ENCODE measurements at places on chromosomes 3 and 15.

- no peak for DNase-seq
Observed at GRCh38 chr3:64796607-64797399, 109.0 kb upstream of the ADAMTS9 start.

DNA sequence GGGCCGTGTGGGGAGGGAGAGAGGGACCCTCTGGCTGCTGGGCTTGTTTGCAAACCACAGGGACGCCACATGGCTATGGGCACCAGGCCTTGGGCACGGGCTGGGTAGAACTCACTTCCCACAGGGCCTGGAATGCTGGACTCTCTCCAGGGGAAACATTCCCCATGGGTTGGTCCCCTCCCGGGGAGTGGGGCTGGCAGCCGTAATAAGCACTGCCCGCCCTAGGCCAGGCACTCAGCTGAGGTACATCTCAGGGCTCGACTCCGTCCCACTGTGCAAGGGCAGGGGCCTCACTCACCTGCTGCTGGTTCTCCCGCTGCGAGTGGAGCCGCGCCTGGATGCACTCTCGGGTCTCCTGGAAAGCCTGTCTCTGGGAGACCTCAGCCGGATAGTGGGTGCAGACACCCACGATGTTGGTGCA lies 96.7 kb downstream of the ADCY5 start:
- DNase-seq: no peak

GRCh38 chr3:106083207-106083606 lies 214.4 kb upstream of the CBLB start:
- DNase-seq: no peak

- DNase-seq: no peak
Observed at GRCh38 chr3:44969828-44970179, 6.2 kb downstream of the ZDHHC3 start.

GRCh38 chr3:4766716-4767499 lies 212.3 kb upstream of the BHLHE40 start:
- DNase-seq: no peak

GRCh38 chr3:71101014-71101413 lies 482.5 kb downstream of the FOXP1 start:
- DNase-seq: peak; percentile 25

- no peak for DNase-seq
Observed at GRCh38 chr3:81602781-81603180, 158.7 kb downstream of the GBE1 start.

GRCh38 chr3:38226273-38226672 lies 39.3 kb upstream of the SLC22A13 start:
- no peak for DNase-seq

DNA sequence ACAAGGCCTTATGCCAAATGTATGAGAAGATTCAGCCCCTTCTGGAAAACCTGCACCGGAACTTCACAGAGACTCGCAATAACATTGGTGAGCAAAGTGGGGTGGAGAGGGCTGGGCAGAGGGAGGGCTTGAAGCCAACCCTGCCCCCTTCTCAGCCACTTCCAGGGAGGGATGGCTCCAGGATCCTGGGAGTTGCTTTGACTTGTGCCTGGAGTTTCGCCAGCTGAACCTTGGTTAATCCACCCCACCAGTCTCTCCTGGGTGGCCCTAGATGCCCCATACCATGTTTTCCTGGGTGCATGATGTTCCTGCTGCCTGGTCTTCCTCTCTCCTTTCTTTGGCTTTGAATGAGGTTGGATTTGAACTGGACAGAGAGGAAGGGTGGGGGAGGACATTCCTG lies 10.8 kb downstream of the TBC1D21 start:
- no peak for DNase-seq

GRCh38 chr3:126917232-126917804 lies 65.6 kb upstream of the PLXNA1 start:
- no peak for DNase-seq

DNA sequence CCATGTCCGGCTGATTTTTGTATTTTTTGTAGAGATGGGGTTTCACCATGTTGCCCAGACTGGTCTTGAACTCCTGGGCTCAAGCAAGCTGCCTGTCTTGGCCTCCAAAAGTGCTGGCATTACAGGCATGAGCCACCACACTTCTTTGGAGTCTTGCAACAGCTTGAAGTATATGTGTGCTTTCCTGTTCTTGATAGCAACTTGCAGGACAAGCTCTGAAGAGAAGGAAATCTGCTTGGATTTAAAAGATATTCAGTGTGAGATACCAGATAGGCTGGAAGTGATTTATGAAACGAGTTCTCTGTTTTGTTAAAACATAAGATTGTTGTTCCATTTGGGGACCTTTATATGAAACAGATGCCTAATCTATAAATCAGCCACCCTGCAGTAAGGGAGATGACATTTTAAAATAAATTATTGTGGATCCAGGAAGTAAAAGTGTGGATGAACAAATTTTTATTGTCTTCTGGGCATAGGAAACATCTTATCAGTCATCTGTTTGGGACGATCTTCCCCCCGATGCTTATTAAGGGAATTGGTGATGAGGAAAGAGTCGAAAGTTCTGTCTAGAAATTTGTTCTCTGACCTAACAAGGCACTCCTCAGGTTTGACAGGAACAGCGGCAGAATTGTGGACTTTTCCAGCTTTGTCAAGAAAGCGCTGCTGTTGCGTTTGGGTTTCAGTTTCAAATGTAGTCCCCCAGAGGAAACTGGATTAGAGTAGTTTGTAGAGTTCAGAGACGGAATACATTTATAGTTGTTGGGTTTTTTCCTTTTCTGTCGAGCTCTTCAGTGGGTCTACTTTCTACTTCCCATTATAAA lies 53.7 kb upstream of the MAGI1 start:
- DNase-seq: no peak

DNA sequence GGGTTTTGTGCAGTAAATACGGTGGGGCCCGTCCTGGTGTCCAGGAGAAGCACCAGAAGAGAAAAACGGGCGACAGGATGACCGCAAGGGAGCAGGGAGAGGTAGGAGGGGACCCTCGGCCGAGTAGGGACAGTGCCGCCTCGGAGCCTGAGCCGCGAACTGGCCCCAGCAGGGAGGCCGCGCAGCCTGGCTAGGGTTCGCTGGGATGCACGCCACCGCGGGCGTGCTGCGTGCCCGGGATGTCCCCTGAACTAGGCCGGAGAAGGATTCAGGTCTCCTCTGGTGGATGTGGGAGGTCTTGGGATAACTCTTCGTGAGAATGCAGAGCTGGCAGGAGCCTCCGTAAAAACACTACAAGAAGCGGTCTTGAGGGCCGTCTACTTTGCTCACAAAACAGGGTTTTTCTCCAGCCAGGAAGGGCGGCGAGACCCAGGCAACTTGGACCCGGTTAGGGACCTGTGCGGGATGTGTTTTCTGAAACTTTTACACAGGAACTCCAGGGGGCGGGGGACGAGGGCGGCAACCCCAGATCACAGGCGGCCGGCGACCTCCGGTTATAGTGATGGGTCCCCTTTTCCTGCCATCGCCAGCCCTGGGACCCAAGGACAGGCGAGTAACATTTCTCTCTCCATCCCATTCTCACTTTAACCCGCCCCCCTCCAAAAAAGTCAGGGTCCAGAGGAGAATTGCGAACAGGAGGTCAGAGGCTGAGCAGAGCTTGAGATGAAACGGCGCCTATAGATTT lies 35.5 kb downstream of the NR2F2 start:
- no peak for DNase-seq

- DNase-seq: no peak
Observed at GRCh38 chr3:160023476-160023875, 34.8 kb downstream of the IL12A start.

- DNase-seq: no peak
Observed at GRCh38 chr3:65595222-65596028, 443.3 kb downstream of the MAGI1 start.

Measured in LoVo (cell line).